ENCODE measurements at places on chromosomes 7 and 10.

DNA sequence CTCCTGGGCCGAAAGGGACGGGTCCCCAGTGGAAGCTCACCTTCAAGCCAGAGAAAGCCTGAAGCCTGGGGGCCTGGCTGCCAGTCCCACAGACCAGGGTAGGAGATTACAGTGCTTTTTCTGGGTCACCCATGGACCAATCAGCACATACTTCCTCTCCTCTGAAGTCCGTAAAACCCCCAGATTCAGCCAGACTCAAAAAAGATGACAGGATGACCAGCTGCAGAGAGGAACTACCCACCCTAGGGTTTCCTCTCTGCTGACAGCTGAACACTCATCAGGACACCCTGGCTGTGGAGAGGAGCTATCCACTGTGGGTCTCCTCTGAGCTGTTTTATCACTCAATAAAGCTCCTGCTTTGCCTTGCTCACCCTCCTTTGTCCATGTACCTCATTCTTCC is 78.0 kb downstream of the SAMD9 start:
- no peak for DNase-seq

- DNase-seq, result no peak
These were observed 165.3 kb downstream of the CELF2 start for GRCh38 chr10:11183015-11183414.

GRCh38 chr7:107090457-107090856 is 46.0 kb downstream of the PRKAR2B start:
- no peak for DNase-seq

DNA sequence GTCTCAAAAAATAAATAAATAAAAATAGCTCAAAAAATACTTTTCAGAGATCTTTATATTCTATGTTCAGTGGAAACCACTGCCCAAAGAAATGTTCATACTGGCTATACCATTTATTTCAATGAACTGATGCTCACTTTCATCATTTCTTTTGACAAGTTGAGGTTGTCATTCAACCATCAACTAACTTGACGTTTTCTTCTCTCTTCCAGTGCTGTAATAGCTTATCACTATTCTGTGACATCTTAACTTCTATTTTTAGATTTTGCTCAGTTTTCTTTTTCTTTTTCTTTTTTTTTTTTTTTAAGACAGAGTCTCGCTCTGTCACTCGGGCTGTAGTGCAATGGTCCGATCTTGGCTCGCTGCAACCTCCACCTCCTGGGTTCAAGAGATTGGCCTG is 8.7 kb upstream of the CTAGE4 start:
- DNase-seq, result no peak

- DNase-seq, result no peak
These were observed 23.3 kb downstream of the LRRC27 start for GRCh38 chr10:132355297-132355696.

- no peak for DNase-seq
These were observed 85.1 kb downstream of the POU6F2 start for GRCh38 chr7:39062811-39063210.

DNA sequence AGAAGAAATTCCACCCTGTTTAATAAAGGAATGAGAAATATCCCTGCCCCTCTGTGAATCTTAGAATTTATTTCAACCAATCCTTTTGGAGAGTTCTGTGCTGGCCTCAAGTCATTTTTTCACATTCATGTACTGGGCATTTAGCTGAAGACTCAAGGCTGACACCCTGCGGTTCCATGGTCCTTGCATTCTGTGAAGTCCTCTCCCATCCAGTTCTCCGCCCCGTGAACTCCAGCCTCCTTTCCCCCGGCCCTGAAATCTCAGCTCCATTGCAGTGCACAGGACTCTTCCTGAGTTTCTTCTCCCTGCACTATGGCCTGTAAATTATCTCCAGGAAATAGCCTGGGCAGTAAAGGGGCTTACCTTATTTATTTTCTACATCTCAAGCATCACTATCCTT is 183.0 kb upstream of the KCND2 start:
- no peak for DNase-seq

DNA sequence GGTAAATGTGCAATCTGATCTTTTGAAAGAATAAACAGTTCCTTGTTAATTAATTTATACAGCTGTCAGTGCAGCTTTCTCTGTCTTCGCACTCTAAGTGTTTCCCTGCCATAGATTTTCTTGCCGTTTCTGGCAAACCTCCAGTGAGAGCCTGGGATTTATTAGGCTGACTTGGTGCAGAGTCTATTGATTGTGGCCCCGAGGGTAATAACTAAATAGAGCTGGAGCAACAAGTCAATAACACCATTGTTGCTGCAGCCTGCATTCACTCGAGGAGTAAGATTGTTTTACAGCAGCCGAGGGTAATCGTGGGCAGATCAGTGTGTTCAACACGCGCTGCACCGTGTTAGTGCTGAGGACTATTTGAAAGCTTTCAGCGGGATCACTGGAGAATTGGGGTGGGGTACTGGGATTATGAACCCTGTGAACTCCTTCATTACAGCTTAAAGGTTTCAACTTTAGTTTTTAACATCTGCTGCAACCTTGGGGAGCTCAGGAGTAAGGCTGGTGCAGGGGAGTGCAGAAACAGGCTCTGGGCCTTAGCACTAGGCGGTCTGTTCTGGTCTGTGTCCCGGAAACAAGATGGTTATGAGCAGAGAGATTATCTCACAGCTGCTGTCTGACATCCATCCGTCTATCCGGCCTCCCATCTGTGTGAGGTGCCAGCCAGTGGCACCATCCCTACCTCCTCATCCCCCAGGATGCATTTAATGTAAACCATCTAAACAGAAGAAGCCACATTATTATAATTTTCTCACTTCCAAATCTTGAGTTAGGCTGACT is 174.0 kb upstream of the TCF7L2 start:
- DNase-seq, result peak; percentile 50

GRCh38 chr7:155470686-155471638 is 13.0 kb downstream of the EN2 start:
- DNase-seq, result no peak

GRCh38 chr10:97320480-97321031 is 1.5 kb downstream of the FRAT1 start:
- DNase-seq, result no peak

GRCh38 chr7:274266-274665 is 15.7 kb upstream of the FOXL3 start:
- no peak for DNase-seq

GRCh38 chr7:116169060-116169459 is 41.3 kb upstream of the TES start:
- DNase-seq, result no peak

DNA sequence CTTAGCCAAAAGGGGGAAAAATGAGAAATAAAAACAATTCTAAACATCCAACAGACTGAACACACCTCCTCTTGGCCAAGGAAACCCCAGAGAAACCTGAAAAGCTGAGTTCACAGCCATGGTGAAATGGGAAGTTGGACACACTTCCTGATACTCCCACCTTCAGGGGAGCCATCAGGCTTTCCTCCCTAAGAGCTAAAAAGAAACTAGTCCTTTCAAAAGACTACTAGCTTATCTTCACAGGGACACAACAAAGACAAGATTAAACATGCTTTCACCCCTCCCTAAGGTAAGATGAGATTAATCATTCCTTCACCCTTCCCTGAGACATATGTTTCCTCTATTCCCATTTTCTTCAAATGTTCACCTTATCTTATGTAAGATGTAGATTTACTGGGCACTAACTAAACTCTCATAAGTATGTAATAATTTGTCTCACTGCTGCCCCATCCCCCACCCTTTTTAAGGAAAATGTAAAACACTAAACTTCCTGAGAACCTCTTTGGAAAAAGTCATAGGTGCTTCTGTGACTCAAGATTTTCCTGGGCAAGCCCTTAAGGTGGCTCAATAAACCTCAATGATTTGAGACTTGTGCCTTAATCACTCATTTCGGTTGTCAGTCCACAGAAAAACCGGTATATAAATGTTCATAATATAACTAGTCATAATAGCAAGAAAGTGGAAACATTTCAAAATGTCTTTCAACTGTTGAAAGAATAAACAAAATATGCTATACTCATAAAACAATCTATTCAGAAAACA is 40.5 kb downstream of the HTR7 start:
- DNase-seq, result no peak

DNA sequence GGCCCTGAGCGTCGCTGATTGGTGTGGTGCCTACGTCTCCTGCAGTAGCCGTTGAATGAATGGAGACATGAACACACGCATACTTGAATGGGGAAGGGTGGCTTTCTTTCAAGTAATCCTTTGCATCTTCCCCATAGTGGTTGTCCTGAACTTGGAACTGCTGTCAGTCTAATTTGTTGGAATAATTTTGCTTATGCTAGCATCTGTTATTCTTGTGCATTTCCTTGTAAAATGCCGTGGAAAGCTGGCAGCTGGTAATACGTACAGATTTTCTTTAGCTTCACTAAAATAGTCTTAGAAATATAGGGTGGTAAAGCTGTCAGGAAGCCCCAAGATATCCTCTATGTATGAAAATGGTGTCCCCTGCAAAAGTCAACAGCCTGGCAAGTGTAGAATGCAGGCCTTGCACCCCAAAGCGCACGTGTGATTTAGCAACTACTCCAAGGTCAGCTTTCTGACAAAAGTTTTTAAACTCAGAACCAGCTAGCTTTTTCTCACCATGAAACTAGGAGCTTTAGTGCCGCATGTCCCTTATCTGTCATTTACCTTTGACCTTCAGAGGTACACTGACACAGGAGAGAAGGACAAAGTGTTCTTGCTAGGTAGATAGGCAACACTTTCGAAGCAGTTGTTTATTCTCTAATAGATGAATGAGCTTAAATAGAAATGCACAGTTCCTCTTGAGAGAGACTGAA is 70.8 kb downstream of the RBM33 start:
- DNase-seq, result no peak

DNA sequence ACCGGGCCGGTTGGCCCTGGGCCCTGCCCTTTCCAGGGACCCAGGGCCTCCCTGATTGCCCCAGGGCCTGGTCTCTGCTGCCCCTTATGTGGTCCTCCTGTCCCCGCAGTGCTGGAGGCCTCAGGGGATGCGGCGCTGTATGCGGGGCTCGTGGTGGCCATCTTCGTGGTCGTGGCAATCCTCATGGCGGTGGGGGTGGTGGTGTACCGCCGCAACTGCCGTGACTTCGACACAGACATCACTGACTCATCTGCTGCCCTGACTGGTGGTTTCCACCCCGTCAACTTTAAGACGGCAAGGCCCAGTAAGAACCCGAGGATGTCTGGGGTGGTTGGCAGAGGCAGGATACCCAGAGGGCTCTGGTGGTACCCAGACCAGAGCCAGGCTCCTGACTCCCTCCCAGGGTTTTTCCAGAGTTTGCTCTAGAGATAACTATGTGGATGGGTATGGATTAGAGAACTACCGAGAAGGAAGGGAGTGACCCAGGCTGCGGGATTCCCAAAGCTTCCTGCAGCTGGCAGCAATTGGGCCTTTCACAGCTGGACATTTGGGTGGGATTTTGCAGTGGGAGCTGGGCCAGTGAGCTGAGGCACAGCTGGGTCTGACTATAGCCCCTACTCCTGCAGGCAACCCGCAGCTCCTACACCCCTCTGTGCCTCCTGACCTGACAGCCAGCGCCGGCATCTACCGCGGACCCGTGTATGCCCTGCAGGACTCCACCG is 28.1 kb upstream of the SLC29A3 start:
- DNase-seq, result no peak

DNA sequence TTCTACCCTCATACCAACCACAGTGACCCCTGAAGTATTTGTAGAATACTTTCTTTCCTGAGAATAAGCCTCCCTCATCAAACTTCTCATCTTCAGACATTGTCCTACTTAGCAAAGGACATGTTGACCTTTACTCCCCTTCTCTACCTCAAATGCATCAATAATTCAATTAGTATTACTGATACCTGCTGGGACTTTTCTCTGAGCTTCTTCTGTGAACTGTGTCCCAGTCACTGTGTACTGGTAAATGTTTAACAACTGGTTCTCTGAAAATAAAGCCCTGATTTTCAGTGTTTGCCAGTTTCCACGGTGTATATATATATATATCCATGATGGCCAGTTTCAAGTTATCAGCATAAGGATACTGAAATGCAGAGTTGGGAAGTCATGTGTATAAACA is 12.2 kb downstream of the PANK1 start:
- no peak for DNase-seq

DNA sequence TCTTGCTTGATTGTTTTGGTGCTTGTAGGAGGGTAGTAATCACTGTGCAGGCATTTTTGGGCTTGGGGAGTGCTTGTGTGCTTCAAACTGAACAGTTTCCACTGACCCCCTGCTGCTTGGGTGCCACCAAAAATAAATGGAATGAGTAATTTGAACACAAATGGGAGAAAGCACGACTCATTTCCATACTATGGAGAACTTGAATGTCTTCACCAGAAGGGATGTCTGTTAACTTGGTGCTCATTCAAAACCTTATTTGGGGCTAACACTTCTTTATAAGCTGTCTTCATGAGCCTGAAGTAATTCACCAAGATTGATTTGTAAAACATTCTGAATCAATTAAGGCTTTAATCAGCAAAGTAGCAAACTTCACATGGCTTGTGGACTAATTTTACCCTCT is 560.3 kb downstream of the SDK1 start:
- DNase-seq, result no peak
